ENCODE measurements at places on chromosomes 1 and 21.

DNA sequence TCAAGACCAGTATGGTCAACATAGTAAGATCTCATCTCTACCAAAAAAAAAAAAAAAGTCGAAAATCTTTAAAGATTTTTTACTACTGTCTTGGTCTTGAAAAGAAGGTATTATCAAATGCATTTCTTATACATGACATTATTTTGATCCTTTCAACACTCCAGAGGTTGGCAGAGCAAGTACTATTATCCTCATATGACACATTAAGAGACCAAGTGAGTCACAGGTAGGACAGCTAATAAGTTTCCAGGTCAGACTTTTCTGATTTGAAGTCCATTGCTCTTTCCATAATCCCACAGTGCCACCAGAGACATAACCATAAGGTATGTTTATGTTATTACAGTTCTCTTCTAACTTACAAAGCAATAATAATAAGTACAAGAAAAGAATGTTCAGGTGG, 15.2 kb downstream of the DBT start:
- DNase-seq, result no peak

- DNase-seq, result no peak
Measured at GRCh38 chr1:38027201-38028104, 14.9 kb downstream of the UTP11 start.

DNA sequence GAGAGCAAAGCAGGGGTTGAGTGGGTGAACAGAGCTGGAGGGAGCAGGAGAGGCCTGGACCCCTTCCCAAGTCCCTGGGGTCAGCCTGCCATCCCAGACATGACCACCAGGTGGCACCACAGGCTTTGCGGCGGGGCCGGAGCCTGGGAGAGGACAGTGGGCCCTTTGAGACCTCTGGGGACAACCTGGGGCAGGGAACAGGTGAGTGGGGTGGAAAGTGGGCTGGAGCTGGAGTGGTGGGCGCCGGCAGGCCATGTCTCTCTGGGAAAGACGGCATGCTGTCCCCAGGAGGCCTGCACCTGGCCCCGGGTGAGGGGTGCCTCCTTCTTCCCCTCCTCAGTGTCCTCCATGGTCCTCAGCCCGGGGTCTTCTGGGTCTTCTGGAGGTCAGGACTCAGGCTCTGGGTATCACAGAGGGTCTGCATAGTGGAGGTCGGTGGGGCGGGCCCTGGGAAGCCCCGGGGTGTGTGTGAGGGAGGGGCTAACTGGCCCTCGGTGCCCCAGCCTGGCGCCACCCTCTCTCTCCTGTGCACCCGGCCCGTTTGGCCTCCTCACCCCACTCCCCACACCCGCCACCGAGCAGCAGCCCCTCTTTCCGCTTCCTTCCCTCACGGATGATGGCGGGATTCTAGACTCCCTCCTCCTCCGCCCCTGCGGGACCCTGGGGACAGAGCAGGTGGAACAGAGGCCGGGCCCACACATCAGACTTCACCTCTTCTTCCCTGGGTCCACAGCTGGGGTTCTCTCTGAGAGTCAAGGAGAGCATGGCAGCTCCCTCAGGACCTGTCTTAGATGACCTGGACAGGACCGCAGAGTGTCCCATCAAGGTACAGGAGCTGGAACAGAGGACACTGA, 28.5 kb upstream of the PKP1 start:
- DNase-seq, result peak; percentile 95

DNA sequence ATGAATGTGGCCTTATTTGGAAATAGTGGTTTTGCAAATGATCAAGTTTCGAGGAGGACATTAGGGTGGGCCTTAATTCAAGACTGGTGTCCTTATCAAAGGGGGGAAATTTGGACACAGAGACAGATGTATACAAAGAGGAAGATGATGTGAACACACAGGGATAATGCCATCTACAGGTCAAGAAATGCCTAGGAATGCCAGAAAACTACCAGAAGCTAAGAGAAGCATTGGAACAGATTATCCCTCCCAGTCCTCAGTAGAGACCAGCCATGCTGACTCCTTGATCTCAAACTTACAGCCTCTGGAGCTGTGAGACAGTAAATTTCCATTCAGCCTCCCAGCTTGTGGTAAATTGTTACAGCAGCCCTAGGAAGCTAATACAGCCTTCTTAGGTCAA, 151.4 kb downstream of the PTGER3 start:
- no peak for DNase-seq

DNA sequence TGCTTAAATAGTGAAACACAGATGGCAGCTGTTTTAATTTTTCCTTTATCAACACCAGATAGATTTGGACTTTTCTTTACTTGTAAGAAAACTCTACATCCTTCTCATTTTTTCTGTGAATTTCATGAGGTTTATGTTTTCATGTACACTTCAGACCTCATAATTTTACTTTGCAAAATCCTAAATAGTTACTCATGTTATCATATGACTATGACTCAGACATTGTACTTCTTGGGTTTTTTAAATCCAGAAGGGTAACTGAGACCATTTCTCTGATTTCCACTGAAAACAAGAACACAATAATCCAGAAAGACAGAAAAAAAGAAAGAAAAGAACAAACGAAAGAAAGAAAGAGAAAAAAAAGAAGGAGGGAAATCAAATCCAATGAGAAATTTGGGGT, 1021.6 kb downstream of the NCAM2 start:
- no peak for DNase-seq

- no peak for DNase-seq
Measured at GRCh38 chr21:42341776-42342542, 8.8 kb downstream of the TFF2 start.

GRCh38 chr1:24454673-24455072, 39.1 kb downstream of the NIPAL3 start:
- DNase-seq, result no peak

DNA sequence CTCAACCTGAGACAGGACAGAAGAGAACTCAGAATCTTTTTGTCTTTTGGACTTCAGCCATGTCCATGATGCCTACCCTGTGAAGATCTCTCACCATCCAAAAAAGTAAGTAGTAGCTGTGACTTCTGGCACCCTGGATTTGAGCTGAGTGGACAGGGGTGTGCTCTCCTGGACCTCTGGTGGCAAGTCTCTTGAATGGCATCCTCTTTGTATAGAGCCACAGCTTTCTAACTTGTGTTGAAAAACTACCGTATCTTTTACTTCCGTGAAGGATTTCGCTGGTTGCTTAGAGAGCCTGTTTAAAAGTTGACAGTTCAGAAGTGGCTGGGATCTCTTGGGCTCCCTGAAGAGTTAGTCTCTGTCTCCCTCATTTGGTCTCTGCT, 1.8 kb downstream of the MFN2 start:
- no peak for DNase-seq

DNA sequence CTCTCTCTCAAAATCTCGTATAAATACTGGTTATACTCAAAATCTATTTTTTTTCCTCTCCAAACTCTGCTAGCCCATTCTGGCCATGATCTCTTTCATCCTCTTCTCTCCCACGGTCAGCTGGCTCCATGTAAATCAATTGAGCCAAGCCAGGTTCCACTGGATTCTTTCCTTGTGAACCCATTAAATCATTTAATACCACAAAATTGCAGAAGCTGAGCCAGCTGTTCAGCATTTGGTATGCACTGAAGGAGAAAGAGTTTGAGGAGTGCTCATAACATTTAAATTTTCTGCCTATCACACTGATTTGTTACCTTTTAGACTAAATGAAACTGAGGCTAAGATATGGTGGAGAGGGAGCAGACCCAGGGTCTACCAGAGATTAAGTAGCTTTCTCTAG, 29.1 kb upstream of the TADA1 start:
- no peak for DNase-seq

DNA sequence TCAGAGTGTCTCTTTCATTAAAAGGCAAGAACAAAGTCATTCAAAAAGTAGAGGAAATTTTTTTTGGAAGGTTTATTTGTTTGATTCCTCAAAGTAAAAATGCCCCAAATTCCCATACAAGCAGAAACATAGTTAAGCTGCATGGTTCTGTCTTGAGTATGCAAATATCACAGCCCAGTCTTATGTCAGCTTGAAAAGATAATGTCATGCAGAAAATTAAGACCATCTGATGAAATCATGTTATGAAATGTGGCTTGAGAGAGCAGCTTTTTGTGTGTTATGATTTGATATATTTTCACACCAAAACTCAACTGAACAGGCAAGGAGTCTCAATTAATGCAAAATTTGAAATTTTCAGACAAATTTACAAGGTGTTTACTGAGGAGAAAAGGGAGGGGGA, 411.0 kb downstream of the LMO4 start:
- DNase-seq, result no peak

DNA sequence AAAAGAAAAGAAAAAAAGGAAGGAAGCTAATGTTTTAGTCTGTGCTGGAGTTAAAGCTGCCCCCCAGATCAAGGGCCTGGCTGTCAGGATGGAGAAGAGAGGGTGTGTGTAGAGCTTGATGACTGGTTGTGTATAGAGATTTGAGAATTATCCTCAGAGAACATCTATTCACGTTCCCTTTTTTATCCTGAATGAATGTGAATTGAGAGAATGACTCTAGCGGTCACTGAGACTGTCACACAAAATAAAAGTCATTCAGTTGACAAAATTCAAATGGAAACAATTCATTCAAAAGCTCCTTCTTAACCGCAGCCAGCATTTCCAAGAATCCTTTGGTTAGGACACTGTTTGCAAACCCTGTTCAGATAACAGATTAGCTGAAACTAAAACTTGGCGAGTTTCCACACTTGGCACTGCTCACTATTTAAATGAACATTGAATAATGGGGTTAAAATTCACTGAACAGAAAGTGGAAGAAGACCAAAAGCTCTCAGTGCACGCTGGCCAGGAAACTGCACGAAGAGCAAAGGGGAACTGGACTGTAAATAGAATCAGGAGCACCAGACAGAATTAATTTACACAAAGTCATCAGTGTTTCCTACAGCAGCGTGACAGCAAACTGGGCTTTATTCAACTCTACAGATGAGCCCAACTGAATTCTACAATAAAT, 13.6 kb upstream of the FAM89A start:
- no peak for DNase-seq

DNA sequence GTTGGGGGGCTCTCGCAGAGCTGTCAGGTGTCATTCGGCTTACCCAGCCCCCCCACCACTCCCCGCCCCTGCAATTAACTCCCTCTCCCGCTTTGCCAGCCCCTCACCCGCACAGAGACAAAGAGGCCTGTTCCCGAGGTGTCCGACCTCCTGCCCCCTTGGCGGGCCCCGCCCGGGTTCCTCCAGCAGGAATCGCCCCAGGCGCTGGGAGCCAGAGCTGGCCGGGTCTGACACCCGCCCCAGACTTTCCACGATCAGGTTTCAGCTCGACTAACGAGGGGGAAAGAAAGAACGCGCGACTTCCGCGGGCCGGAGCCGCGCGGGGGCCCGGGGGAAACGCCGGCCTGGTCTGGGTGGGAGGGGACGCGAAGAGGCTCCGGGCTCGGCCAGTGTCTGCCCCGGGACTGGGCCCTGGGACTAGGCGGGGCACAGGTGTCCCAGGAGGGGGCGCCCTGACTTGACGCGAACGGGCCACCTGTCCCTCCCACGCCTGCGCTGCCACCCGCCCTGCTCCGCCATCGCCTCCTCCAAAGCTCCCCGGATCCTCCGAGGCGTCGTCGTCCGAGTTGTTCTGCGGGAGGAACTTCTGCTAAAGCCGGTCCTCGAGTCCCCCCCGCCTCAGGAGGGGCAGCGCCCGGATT, 36.4 kb upstream of the HHAT start:
- peak; percentile 76 for DNase-seq

GRCh38 chr1:77313491-77313890, 31.7 kb downstream of the AK5 start:
- peak; percentile 6 for DNase-seq

DNA sequence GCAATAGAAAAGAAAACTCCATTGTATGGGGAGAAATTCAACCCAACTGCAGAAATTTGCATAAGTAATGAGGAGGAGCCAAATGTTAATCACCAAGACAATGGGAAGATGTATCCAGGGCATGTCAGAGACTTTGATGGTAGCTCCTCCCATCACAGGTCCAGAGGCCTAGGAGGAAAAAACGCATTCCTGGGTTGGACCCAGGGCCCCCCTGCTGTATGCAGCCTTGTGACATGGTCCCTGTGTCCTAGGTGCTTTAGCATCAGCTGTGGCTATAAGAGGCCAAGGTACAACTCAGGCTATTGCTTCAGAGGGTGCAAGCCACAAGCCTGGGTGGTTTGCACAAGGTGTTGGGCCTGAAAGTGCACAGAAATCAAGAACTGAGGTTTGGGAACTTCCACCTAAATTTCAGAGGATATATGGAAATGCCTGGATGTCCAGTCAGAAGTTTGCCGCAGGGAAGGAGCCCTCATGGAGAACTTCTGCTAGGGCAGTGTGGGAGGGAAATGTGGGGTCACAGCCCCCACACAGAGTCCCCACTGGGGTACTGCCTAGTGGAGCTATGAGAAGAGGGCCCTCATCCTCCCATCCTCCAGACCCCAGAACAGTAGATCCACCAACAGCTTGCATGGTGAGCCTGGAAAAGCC, 162.3 kb downstream of the TGFB2 start:
- no peak for DNase-seq

GRCh38 chr1:41351262-41352151, 9.7 kb upstream of the FOXO6 start:
- DNase-seq, result no peak

DNA sequence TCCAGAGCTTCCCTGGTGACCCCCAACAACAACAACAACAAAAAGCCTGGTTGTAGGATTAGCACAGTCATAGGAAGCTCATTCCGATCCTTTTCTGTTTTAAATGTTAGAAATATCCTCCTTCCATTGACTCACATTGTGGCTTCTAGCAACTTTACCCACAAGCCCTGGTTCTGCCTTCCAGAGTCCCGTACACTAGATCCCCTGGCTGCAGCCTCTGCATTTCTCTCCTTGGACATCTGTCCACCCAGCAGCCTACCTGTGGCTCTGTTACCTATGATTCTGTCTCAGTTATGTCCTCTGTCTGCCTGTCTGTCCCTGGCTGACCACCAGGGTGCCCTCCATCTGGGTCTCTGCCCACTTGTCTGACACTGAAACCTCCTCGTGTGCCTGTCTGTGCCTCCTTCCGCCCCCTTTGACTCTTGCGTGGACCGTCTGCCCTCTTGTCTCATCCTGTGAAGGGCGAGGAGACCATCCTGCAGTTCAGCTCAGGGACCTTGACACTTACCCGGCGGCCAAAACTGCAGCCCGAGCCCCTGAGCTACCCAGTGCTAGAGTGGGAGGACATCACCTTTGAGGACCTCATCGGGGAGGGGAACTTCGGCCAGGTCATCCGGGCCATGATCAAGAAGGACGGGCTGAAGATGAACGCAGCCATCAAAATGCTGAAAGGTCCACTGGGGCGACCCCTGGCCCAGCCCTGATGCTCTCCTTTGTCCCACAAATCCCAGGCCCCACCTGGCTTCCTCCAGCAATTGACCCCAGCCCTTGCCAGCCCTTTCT, 16.1 kb downstream of the TIE1 start:
- DNase-seq, result no peak

GRCh38 chr1:12618965-12619791, 1.2 kb upstream of the DHRS3 start:
- DNase-seq, result peak; percentile 57

All from nephron progenitor cell (in vitro differentiated cells).